Mesothelial cell of epicardium (in vitro differentiated cells): ENCODE measurements at places on chromosomes 13 and 19.

DNA sequence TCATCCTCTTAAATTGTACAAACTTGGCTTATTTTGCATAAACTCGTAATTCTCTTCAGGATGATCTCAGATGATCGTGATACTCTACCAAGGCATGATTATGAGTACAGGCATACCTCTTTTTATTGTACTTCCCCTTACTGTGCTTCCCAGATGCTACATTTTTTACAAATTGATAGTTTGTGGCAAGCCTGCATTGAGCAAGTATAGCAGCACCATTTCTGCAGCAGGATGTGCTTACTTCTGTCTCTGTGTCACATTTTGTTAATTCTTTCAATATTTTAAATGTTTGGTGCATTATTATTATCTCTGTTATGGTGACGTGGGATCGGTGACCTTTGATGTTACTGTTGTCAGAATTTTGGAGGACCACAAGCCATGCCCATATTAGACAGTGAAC, 752.3 kb downstream of the PCDH9 start:
- H3K4me3 ChIP-seq: no peak overlapping the region
- peaks cover 7% of the 10 kb centered on the region for H3K4me1 ChIP-seq
- H3K27me3 ChIP-seq: no peaks in the 10 kb centered on the region
- DNase-seq: no peak

DNA sequence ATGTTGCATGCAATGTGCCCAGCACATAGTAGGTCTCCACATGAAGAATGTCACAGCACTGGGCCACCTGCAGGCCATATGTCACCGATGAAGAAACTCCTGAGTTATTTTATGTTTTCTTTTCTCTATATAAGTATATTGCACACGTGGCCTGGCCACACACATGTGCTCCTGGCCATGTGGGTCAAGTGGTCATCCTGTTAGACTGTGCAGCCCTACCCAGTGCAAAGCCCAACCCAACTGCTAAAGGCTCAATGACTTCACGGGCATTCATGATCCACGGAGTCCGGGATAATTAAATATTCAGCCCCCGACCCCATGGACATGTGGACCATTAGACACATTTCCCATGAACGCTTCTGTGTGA, 163.2 kb downstream of the TEX29 start:
- H3K27me3 ChIP-seq: peaks cover 30% of the 10 kb centered on the region
- no peaks in the 10 kb centered on the region for H3K4me1 ChIP-seq
- H3K36me3 ChIP-seq: no peaks in the 10 kb centered on the region
- no peak for DNase-seq

GRCh38 chr13:99496184-99497142, 4.8 kb upstream of the TM9SF2 start:
- peaks cover 18% of the 10 kb centered on the region for H3K4me1 ChIP-seq
- no peak overlapping the region for H3K4me3 ChIP-seq
- no peaks in the 10 kb centered on the region for H3K36me3 ChIP-seq
- DNase-seq: no peak
- no peak overlapping the region for H3K27ac ChIP-seq

- H3K27ac ChIP-seq: peak overlapping the region; percentile 43
- no peaks in the 10 kb centered on the region for H3K27me3 ChIP-seq
- no peak overlapping the region for H3K4me3 ChIP-seq
- H3K4me1 ChIP-seq: peaks cover 33% of the 10 kb centered on the region
These were observed 169.5 kb upstream of the UBL3 start for GRCh38 chr13:30019648-30020626.

DNA sequence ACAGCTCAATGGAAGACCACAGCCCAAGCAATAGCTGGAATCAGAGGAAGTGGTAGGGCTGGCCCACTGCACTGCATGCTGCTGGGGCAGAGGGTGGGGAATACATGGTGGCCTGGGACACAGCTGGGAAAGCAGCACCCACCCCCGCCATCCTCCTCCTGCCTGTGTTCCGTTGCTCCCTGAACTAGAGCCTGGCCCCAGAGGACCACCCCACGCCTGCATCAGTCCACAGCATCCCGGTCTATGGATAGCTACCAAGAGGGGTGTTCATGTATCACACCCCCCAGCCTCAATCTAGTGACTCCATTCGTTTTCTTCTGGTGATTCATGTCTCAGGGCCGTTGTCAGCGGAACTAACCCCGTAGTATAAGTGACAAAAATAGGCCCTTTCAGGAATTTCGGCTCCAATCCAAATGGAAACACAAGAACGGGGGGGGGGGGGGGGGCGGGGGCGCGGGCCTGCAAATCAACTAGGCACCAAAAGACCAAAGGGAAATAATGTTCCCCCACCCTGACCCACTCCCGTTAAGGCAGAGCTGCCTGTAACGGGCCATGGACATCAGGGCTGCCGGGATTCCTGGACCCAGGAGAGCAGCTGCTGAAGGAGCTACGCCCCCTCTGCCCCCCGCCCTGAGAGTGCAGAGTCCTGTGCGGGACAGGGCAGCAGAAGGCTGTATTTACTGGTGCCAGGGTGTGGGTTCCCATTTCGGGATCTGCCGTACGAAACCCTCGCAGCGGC, 18.9 kb upstream of the EPHX3 start:
- no peak overlapping the region for H3K4me3 ChIP-seq
- H3K4me1 ChIP-seq: peaks cover 32% of the 10 kb centered on the region
- DNase-seq: no peak
- H3K27me3 ChIP-seq: no peaks in the 10 kb centered on the region
- H3K27ac ChIP-seq: peak overlapping the region; percentile 92

DNA sequence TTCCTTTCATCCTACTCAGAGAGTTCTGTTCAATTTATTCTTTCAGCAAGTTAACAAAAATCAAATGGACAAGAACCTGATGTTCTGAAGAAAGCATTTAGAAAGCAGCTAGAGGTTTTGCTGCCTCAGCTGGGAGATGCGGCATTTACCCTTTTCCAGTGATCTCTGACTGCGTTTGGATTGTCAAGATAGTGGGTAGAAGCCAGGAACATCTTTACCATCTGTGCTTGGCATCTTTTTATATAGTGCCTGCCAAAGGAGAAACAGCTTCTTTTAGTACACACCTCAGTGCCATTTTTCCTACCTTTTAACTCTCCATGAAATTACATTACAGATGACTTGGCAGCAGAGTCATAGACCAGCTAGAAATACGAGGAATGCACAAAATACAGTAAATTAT, 680.8 kb downstream of the SLITRK1 start:
- no peak overlapping the region for H3K4me3 ChIP-seq
- DNase-seq: no peak
- H3K27ac ChIP-seq: no peak overlapping the region
- no peaks in the 10 kb centered on the region for H3K4me1 ChIP-seq
- H3K27me3 ChIP-seq: peaks cover 3% of the 10 kb centered on the region

- no peaks in the 10 kb centered on the region for H3K4me1 ChIP-seq
- no peak overlapping the region for H3K4me3 ChIP-seq
- DNase-seq: no peak
These were observed 78.0 kb downstream of the ZC3H13 start for GRCh38 chr13:45974500-45974899.

GRCh38 chr19:32388393-32388855, 17.1 kb upstream of the DPY19L3 start:
- DNase-seq: no peak
- no peaks in the 10 kb centered on the region for H3K36me3 ChIP-seq
- H3K27me3 ChIP-seq: no peaks in the 10 kb centered on the region
- peaks cover 7% of the 10 kb centered on the region for H3K4me1 ChIP-seq
- H3K4me3 ChIP-seq: no peak overlapping the region

- H3K27me3 ChIP-seq: no peaks in the 10 kb centered on the region
- no peak for DNase-seq
- peaks cover 3% of the 10 kb centered on the region for H3K4me1 ChIP-seq
- peaks cover 2% of the 10 kb centered on the region for H3K36me3 ChIP-seq
- H3K4me3 ChIP-seq: no peak overlapping the region
These were observed 1436.8 kb upstream of the PCDH9 start for GRCh38 chr13:68666774-68667397.

GRCh38 chr13:33514362-33514761, 228.8 kb upstream of the STARD13 start:
- DNase-seq: no peak
- H3K4me1 ChIP-seq: no peaks in the 10 kb centered on the region
- H3K27me3 ChIP-seq: no peaks in the 10 kb centered on the region
- H3K4me3 ChIP-seq: no peak overlapping the region
- H3K27ac ChIP-seq: no peak overlapping the region

DNA sequence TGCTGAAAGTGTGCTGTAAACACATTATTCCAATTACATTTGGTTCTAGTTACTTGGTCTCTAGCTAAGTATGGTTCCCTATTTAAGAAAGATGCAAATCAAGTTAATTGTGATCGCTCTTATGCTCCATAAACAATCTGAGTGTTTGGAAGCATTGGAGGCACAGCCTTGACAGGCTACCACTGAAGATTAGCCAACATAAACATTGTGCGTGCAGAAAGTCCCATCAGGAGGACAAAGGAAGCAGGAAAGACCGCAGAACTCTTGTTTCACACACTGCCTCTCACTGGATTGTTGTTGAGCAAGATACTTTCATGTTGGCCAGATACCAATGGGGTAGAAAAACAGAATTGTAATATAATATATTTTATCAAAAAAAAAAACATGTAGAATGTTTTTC, 814.4 kb downstream of the EFNB2 start:
- no peaks in the 10 kb centered on the region for H3K27me3 ChIP-seq
- H3K4me1 ChIP-seq: peaks cover 2% of the 10 kb centered on the region
- H3K36me3 ChIP-seq: no peaks in the 10 kb centered on the region
- DNase-seq: no peak
- H3K27ac ChIP-seq: no peak overlapping the region

DNA sequence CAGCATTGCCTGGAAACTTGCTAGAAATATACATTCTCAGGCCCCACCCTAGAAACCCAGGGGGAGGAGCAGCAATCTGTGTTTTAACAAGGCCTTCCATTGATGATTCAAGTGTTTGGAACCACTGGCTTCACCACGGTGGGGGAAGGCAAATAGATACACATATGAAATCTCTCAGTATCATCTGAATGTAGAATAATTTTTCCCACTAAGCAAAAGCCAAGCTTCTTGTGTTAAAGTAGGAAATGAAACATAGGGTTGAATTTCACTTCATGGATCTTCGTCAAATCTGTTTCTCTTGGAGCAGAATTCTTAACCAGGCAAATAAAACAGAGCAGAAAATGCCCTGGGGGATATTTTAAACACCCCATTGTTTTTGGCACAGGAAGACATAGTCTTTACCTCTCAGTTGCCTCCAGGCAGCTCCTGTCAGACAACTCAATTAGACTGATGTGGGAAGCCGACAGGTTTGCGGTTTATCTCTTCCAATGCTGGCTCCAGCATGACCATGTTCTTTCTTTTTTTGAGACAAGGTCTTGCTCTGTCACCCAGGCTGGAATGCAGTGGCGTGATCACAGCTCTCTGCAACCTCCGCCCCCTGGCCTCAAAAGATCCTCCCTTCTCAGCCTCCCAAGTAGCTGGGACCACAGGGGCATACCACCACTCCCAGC, 213.0 kb downstream of the FOXO1 start:
- no peak overlapping the region for H3K4me3 ChIP-seq
- peaks cover 2% of the 10 kb centered on the region for H3K36me3 ChIP-seq
- no peaks in the 10 kb centered on the region for H3K27me3 ChIP-seq
- H3K4me1 ChIP-seq: peaks cover 21% of the 10 kb centered on the region
- peak overlapping the region; percentile 74 for H3K27ac ChIP-seq
- no peak for DNase-seq

DNA sequence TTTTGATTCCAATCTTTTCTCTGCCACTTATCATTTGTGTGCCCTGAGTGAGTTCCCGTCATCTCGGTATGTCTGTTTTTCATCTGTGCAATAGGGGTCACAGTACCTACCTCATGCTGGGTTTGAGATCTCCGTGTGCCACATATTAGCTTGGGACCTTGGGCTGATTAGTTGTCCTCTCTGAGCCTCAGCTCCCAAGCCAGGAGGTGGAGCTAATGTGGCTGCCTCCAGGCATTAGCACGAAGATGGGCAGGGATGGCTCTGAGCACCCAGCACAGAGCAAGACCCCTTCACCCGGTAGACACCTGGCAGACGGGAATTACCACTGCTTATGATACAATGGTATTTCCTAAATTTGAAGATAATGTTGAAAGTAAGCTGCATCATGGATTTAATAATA, 35.8 kb upstream of the XPO4 start:
- H3K36me3 ChIP-seq: no peaks in the 10 kb centered on the region
- no peak overlapping the region for H3K4me3 ChIP-seq
- peaks cover 2% of the 10 kb centered on the region for H3K27me3 ChIP-seq

GRCh38 chr13:59384154-59384553, 779.6 kb downstream of the DIAPH3 start:
- no peak overlapping the region for H3K27ac ChIP-seq
- peaks cover 3% of the 10 kb centered on the region for H3K36me3 ChIP-seq

DNA sequence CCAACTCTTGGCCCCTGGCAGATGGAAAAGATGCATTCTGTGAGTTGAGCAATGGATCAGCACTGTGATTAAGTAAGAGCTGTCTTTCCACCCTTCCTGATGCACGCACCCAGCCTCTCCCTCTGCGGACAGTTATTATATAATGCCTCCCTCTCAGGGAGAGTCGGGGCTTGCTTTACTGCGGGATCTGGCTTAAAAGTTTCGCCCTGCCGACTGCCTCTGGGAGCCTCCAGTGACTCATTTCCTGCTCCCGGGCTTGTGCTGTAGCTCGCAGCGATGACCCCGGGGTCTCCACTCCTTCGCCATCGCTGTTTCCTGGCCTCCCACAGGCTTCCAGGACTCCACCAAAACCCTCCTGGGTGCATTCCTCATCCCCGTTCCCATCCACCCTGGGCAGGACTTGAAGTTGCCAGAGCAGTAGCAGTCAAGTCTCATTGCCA, 107.4 kb upstream of the SLC7A1 start:
- peak overlapping the region; percentile 70 for H3K27ac ChIP-seq
- peak overlapping the region; percentile 33 for H3K4me3 ChIP-seq
- no peak for DNase-seq
- peaks cover 10% of the 10 kb centered on the region for H3K4me1 ChIP-seq
- H3K27me3 ChIP-seq: no peaks in the 10 kb centered on the region
- H3K36me3 ChIP-seq: no peaks in the 10 kb centered on the region

- H3K4me1 ChIP-seq: no peaks in the 10 kb centered on the region
- no peaks in the 10 kb centered on the region for H3K36me3 ChIP-seq
- no peak overlapping the region for H3K4me3 ChIP-seq
- peaks cover 20% of the 10 kb centered on the region for H3K27me3 ChIP-seq
- no peak overlapping the region for H3K27ac ChIP-seq
These were observed 5.2 kb downstream of the DAND5 start for GRCh38 chr19:12974301-12975220.

GRCh38 chr19:17097593-17098126, 22.1 kb downstream of the MYO9B start:
- H3K4me1 ChIP-seq: peaks cover 6% of the 10 kb centered on the region
- peak overlapping the region; percentile 50 for H3K27ac ChIP-seq
- H3K4me3 ChIP-seq: no peak overlapping the region

GRCh38 chr13:24228852-24229458, 68.4 kb downstream of the SPATA13 start:
- H3K4me1 ChIP-seq: peaks cover 14% of the 10 kb centered on the region
- H3K4me3 ChIP-seq: no peak overlapping the region
- DNase-seq: no peak
